ENCODE measurements at places on chromosomes 12 and 14.

GRCh38 chr12:45598761-45599160, 130.7 kb upstream of the ARID2 start:
- DNase-seq: no peak

DNA sequence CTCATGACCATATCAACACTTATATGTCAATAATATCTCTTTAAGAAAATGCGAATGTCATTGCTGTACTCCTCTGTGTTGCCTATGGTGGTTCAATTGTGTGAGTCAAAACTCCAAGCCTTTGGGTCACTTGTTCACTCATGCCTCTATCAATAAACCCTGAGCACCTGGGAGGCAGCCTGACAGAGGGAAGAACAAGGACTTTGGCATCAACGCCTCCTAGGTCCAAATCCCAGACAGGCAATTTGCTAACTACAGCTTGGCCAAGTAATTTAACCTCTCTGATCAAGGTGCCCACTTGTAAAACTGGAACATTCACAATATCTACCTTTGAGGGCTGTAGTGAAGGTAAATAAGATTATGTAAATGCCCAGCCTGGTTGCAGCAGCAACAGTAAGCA, 137.8 kb downstream of the SAMD4A start:
- no peak for DNase-seq

- DNase-seq: no peak
Measured at GRCh38 chr12:104620837-104621531, 164.2 kb downstream of the CHST11 start.

DNA sequence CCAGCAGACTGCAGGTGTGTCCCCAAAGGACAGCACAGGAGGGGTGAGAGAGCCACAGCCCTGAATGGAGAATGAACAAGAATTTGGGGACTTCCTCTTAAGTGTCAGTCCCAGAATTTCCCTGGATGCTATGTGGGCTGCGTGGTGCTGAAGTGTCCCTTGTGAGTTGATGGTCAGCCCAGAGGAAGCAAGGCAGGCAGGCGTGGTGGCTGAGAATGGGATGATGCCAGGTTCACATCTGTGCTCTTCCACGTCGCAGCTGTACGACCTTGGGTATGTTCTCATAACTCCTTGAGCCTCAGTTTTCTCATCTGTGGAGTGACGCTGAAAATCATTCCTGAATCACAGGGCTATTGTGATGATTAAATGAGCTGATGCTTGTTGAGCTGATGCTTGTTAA, 62.1 kb upstream of the GPATCH2L start:
- no peak for DNase-seq

- DNase-seq: no peak
Measured at GRCh38 chr12:62793256-62794217, 141.4 kb downstream of the PPM1H start.

GRCh38 chr14:105203057-105203531, 22.0 kb upstream of the NUDT14 start:
- peak; percentile 67 for DNase-seq

DNA sequence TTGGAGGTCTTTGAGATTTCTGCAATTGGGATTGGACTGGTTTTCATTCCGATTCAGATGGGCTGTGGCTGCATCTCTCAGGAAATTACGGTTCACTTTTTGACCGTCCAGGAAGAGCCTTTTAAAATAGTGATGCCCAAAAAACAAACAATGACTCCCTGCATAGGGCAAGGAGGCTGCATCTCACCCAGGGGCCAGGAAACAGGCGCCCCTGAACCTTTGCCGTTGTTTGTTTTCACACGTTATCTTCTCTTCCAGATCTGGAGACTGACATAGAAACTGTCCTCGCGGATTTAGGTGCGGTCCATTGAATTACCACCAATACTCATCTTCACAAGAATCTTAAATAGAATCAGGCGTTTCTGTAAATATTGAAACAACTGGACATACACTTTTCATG, 66.0 kb downstream of the FLRT2 start:
- DNase-seq: no peak

- DNase-seq: no peak
Measured at GRCh38 chr12:1880153-1880845, 38.2 kb downstream of the CACNA2D4 start.

GRCh38 chr14:104640681-104641080, 36.1 kb upstream of the TMEM179 start:
- DNase-seq: no peak

DNA sequence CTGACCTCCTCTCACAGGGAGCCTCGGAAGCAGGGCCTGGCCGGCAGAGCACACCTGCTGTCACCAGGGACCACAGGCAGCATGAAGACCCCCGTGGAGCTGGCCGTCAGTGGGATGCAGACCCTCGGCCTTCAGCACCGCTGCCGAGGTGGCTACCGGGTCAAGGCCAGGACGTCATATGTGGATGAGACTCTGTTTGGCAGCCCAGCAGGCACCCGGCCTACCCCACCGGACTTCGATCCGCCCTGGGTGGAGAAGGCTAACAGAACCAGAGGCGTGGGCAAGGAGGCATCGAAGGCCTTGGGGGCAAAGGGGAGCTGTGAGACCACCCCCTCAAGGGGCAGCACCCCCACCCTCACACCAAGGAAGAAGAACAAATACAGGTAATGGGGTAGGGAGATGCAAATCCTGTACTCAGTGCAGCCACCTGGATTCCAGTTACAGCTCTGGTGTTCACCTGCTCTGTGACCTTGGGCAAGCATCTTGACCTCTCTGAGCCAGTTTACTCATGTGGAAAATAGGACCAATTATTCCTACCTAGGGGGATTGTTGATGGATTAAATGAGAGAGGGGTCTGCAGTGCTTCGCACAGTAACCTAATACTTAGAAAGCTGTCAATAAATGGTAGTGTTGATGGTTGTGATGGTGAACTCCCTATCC, 1.3 kb downstream of the RITA1 start:
- DNase-seq: no peak

DNA sequence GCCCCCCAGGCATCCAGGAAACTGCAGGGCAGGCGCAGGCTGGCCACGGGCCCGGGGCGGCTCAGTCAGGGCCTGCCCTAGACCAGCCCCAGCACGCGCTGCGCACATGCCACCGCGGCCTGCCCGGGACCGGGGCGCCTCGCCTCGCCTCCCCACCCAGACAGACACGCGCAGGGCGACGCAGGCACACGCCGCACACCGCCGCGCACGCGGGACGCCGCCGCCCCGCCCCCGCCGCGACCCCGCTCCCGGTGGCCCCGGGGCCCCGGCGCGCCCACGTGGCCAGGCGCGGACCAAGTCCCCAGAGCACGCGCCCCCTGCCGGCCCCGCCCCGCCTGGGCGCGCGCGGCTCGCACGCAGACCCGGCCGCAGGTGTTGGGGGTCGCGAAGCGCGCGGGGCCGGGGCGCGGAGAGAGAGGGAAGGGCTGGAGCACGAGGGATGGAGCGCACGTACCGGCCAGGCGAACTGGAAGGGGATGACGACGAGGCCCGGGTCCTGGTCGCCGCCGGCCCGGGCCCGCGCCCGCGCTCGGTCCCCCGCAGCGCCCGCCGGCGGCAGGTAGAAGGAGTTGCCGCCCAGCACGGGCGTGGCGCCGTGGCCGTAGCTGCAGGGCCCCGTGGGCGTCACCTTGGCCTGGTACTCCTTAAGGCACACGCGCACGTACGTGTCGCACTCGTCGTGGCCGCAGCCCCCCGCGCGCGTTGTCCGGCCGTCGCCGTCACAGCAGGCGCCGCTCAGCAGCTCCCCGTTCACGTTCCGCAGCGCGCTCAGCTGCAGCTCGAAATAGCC, 1.1 kb downstream of the JAG2 start:
- peak; percentile 37 for DNase-seq

DNA sequence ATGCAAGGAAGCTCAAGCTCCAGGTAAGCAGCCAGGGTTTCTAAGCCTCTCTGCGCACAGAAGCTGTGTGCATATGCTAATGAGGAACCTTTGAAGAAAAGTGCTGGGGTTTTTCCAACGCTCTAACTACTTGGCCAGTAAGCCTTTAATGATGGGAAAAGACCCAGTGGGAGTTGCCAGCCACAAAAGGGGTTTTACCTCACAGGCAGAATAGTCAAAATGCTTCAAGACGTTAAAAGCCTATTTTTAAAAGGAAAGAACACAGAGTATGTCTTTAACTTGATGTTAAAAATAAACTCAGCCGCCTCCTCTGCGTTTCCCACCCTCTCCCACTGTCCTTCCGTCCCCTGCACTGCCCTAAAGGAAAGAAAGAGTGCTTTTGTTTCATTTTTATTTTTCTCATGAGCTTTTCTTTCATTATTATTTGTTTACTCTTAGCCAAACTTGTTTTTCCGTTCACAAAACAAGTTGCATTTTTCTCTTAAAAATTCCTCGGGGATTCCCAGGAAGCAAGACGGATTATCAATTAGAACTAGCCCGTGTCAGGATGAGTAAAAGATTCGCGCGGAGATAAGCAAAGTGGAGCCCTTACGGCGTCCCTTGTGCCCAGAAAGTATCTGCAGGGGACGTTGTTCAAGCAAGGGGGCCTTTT, 209.8 kb upstream of the NUDT4 start:
- peak; percentile 71 for DNase-seq

Measured in GM06990 (cell line).